ENCODE measurements at places on chromosomes 1 and 21.

DNA sequence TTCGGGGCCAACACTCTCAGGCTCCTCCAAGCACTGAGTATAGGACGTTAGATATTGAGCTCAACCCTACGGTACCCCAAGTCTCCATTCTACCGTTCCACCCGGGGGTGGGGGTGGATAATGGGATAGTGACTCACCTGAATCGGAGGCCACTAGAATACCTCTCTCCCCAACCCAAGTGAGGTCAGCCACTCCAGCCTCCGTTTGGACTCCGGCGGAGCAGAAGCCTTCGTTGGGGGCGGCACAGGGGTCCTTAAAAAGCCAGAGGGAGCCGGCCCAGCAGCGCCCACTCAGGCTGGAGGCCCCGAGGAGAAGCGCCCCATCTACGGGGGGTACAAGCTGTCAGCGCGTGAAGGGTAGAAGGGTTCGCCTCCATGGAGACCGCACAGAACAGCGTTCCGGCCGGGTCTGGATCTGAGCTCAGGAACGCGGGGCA is 556 bp downstream of the WDR77 start:
- DNase-seq = peak; percentile 57

- no peak for DNase-seq
Observed at GRCh38 chr1:201381130-201381529, 3.6 kb upstream of the TNNT2 start.

DNA sequence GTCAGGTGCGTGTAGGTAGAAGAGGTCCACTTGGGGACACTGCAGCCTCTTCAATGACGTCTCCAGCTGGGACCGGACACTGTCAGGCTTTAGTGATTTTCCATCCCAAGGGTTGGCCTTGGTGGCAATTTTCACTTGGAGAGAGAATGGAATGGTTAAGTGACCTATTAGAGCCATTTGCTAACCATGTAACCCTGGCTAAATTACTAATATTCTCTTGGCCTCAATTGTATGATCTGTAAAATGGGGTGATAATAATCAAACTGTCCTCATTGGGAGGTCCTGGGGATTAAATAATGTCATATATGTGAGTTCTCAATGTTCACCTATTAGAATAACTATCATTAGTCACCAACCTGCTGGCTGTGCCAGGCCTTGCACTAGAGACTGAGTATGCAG is 3.4 kb downstream of the AKR7A2 start:
- DNase-seq = no peak

- DNase-seq = no peak
Observed at GRCh38 chr1:38929476-38929875, 12.2 kb downstream of the RHBDL2 start.

- no peak for DNase-seq
Observed at GRCh38 chr1:61921435-61921834, 179.2 kb downstream of the PATJ start.

DNA sequence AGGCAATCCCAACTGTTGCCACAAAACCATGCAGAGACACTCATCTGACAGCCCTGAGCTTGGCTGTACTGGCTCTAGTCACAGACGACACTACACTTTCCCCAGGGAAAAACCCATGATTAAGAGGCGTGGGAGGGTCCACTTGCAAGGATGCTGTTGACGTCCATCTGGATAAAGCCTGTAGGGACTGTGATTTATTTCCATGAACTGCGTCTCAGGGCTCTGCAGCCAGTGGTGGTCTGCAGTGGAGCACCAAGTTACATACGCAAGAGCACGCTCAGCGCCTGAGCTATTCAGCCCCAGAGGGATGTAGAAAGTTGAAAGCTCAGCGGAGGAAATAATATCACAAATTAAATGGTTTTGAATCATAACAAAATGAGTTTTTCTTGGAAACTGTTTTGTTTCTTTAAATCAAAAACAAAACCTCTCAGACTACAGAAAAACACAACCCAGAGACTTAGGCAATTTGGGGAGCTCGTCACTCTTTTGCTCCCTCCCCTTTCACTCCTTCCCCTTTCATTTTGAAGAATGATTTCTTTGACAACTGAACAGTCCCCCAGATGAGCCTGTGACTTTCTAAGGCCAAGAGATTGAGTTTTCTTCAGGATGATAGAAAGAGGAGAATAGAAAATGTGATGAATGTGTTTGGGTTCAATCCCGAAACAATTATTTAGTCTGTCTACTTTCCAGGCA is 71.2 kb downstream of the NGF start:
- DNase-seq = no peak

- no peak for DNase-seq
Observed at GRCh38 chr1:20921285-20921684, 134.2 kb upstream of the HP1BP3 start.

- DNase-seq = no peak
Observed at GRCh38 chr1:59967780-59968179, 41.2 kb upstream of the CYP2J2 start.

DNA sequence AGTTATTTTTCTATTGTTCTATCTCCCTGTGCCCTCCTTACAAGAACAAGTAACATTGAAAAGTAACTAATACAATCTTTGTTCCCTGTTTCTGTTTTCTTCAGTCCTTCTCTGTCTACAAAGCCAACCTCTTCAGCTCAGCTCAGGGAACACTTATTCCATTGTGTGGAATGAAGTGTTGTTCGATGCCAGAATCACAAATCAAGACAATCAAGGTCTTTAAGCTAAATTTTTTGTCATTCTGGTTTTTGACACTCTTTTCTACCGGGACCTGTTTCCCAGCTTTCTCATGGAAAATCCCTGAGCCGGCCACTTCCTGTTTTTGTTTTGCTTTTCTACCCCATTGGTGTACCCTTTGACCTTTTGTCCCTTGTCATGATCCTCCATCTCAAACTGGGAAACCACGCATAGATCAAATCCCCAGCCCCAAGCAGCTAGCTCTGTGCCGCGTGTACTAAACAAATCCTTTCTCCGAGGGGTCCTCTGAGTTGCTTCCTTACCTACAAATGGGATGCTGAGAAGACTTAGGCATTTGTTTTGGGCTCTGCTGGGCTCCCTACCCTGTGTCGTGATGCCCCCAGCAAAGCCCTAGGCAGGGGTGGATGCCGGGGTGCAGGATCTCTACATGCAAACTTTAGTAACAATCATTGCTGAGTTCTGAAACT is 141.8 kb downstream of the TOMM20 start:
- no peak for DNase-seq

GRCh38 chr1:47298025-47298699 is 15.8 kb downstream of the STIL start:
- DNase-seq = no peak

DNA sequence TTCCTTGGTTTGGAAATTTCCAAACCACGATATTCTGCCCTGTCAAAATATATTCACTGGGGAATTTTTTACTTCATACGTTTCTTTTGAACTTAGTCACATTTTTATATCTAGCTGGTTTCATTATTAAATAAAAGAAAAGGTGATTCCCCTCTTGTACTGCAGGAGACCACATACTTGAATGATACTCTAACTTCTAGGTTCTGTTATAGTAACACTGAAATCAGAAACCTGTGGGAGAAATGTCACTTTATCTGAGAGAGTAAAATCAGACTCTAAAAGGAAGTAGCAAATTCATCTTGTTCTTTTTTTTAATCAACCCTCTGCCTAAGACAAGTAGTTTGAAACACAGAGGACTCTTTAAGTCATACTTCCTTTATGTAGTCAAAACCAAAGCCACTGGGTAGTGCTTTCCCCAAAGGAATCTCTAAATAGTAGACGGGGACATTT is 34.4 kb downstream of the MRPL39 start:
- no peak for DNase-seq

DNA sequence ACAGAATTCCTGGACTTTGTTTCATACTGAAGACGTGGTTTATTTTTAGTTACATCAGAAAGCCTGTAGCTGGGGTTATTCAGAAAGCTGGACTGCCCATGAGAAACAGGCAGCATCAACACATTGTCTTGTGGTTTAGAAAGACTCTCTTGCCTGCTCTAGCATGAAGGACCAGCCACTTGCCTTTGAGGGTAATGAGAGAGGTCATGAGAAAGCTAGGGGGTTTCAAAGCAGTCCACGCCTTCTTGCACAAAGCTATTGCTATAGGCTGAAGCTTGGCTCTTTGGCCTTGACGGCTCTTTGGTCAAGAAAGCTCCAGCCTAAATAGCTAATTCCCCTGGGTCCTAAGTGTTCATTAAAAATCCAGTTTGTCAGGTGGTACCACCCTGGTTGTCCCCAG is 208.1 kb downstream of the PRDM2 start:
- no peak for DNase-seq

DNA sequence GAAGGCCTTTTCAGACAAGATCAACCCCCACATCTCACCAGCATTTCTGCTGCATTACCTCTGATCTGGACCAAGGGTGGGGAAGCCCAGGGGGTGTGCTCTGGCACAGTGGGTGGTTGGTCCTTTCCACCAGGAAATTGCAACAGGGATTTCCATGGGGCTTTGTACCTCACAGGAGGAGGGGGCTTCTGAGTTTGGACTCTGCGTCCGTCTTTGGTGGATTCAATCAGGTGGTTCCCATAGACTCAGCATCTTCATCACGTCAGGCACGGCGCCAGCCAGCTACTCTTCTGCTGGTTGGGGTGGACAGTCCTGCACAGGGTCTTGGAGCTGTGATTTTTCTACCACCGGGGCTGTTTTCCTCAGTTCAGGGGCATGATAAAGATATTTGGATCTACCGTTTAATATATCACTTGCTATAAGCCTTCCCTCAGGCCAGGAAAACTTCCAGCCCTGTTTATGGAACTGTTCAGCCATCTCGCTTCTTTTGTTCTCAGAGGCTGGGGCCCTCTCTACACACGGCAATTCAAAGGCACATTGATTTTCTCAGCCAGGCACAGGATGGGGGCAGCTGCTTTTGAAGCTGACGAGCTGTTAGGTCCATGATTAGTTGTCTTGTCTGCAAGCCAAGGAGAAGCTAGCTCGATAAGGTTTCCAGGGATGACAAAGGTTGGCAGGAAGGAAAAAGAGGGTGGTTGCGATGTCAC is 467.3 kb downstream of the CAMTA1 start:
- DNase-seq = no peak

DNA sequence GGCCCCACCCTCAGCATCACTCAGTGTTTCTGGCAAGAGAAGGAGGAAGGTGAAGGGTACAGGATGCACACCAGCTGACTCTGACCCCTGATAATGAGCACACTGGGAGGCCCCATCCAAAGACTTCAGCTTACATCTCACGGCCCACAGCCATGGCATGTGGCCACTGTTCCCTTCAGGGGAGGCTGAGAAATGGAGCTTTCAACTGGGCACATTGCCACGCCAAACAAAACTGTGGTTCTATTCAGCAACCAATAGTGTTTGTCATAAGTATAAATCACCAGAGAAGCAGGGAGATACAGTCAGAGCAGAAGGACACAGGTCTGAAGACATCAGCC is 12.7 kb upstream of the TRAF3IP3 start:
- no peak for DNase-seq

- DNase-seq = no peak
Observed at GRCh38 chr1:78840453-78841271, 165.9 kb downstream of the ADGRL4 start.

DNA sequence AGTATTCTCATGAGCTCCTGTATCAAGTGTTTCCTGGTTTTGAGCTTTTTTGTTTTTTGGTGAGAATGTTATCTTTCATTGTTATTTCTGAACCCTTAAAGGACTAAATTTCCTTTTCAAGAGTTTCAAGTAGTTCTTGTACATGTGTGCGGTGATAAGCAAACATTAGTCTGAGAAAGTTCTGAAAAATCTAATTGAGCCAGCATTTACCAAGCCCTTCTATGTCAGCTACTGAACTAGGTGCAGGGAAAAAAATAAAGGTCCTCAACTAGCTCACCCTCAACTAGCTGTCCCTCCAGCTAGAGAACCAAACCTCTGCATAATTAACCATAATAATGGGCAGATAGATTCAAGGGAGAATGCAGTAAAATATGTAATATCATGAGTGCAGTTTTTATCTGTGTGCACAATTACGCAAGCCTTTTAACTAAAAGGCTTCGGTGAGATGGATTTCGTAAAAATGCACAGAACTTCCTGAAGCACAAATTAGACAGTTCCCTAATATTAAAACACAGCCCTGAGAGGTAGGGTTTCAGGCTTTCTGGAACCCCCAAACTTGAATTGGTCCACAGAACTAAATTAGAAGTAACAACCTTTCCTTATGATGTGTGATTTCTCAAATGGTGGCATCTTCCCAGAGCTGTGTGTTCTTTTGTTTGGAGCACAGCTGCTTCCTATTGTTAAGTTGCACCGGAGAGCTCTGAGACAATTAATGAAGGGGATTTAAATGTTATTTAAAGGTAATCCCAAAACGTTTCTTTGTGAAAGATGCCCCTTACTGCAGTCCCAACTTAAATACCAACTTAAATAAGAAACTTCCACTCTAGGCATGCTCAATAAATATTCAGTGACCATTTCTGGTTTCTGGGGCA is 165.8 kb downstream of the NFIA start:
- DNase-seq = no peak

- no peak for DNase-seq
Observed at GRCh38 chr1:90318431-90318830, 323.5 kb downstream of the ZNF326 start.
